ENCODE measurements at places on chromosomes 4 and X.

- DNase-seq = no peak
These were observed 34.5 kb downstream of the ABCE1 start for GRCh38 chr4:145132511-145133098.

DNA sequence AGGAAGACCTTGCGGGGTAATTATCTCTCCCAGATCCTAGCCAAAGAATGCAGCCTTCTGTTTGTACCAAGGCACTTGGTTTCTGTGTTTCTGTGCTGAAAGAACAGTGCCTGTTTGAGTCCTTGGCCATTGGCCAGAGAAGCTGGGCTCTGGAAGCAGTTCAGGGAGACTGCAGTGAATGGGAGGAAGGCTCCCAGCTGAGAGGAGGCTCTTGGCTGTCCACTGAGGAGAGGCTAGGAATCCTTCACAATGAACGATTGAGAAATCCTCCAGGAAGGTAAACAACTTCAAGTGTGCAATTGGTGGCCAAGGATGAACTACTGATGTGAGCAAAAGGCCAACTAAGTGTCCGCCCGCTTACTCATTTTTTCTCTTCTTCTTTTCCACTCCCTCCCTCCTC lies 61.3 kb downstream of the HS3ST1 start:
- no peak for DNase-seq

GRCh38 chr4:139333046-139333445 lies 30.8 kb upstream of the NDUFC1 start:
- DNase-seq = no peak

- DNase-seq = no peak
These were observed 15.6 kb downstream of the ALPK1 start for GRCh38 chr4:112312610-112313239.

DNA sequence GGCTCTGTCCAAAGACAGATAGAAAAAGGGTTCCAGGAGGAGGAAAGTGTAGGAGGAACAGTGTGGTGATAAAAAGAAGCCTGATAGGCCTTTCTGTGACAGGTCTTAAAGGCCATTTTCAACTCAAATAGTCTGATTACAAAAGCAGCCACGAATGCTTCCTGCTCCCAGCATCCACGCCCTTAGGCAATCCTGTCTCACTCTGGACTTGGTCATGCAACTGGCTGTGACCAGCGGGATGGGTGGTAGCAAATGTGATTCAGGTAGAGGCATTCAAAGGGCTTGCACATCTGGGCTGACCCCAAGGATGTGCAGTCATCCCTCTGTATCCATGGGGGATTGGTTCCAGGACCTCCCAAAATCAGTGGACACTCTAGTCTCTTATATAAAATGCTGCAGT lies 14.4 kb upstream of the SEPSECS start:
- DNase-seq = no peak

- DNase-seq = no peak
These were observed 49.3 kb downstream of the APELA start for GRCh38 chr4:164926301-164926700.

DNA sequence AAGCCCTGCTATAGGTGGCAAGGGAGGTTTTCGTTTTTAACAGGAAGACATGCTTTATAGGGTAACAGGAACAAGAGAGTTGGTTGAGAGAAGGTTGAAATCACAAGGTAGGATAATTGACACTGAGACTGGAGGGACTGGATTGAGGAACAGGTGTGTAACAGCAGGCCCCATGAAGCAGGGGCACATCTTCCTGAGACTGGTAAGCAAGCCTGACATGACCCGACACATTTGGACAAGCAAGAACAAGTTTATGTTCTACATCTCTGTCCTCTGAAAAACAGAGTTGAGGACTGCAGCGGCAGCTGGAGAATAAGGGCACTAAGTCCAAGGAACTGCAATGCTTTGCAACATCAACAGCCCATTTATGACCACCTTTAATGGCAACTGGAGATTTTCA lies 5.2 kb downstream of the RPS4X start:
- DNase-seq = no peak

DNA sequence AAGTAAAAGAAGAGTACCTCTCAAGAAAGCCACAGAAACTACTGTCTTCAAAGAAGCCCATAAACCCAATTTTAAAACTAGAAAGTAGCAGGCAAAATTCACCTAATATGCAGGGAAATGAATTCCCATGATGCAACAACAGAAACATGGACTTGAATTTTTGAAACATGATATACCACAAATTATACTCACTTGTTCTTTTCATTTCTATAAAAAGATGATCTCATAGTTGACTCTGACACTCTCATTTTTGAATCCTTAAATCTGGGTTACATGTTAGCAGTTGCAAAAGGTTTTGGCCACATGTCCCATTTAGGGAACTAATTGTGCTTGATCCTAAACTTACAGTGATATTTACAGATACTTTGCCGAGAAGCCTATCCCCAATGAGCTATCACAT lies 1130.8 kb downstream of the FAT4 start:
- no peak for DNase-seq

GRCh38 chr4:72323227-72323626 lies 245.8 kb downstream of the ADAMTS3 start:
- no peak for DNase-seq

DNA sequence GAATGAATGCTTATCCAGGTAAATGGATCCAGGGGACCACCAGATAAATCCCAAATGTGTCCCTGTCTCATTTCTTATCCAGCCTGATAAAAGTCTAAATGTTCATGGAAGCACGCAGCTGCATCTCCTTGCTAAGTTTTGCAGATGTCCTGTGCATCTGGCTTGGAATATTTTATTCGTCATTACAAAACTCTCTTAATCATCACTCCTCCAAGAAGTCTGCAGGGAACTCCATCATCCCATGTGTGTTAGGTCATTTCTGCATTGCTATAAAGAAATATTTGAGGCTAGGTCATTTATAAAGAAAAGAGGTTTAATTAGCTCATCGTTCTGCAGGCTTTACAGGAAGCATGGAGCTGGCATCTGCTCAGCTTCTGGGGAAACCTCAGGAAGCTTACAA lies 297.2 kb downstream of the HS3ST1 start:
- no peak for DNase-seq

DNA sequence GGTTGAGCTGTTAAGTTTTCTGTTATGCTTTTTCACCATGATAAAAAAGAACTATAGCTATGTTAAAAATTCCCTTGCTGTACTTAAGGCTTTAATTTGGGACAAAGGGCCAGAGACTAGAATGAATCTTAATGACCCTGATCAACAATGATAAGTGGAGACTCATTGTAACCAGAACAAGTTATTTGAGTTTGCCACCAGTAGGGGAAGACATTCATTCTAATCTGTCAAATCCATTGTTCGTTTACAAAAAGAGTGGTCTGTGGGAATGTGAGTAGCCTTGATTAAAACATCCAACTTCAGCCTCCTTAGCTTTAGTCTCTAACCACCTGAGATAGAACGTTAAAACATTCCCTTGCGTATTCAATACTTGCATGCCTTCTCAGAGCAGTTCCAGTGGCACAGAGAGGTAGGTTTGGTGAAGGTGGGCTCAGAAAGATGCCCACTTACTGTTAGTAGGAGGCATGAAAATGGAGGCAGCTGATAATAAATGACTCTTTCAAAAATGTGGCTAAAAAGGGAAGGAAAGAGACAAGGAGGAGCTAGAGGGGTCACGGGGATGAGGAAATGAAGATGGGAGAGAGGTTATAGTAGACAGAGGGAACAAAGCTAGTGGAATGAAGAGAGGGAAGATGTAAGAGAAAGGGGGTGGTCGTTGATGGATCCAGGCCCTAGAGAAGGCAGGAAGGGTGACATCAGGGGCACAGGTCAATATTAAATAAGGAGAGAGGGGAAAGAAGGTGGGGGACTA lies 66.2 kb downstream of the EGF start:
- no peak for DNase-seq

GRCh38 chr4:24137671-24138601 lies 248.1 kb upstream of the PPARGC1A start:
- DNase-seq = peak; percentile 13

GRCh38 chr4:41189666-41190065 lies 24.7 kb downstream of the APBB2 start:
- no peak for DNase-seq

DNA sequence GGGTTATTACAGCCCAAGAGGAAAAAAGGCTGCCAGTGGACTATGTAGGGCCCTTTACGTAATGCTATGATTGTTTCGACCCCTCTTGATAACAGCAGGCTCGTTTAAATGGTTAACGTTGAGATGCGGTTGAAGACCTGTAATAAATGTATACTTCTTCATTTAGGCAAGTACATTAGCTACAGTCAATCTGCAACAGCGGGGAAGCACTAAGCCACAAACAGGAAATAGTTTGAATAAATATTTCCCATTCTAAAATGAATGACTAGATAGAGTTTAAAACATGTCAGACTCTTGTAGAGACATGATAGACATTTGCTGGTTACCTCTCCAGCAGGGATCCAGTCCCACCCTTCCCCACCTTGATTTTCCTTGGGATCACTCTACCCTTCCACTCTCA lies 38.1 kb upstream of the STIM2 start:
- no peak for DNase-seq

DNA sequence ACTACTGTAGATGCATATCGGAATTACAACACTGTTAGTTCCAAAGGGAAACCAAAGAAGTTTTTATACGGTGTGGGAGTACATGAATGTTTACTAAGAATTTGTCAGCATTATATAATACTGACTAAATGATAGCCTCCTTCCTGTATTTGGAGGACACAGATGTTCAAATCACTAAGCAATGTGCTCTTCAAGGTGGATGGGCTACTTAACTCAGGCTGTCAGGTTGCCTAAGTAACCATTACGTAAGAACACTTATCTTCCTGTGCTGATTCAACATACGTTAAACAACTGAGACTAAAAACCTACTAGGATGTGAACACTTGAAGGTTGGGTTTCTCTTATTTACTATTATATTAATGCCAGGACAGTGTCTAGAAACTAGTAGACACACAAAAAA lies 81.9 kb upstream of the HPGD start:
- no peak for DNase-seq

- DNase-seq = no peak
These were observed 78.7 kb downstream of the RBM47 start for GRCh38 chr4:40550948-40551462.

DNA sequence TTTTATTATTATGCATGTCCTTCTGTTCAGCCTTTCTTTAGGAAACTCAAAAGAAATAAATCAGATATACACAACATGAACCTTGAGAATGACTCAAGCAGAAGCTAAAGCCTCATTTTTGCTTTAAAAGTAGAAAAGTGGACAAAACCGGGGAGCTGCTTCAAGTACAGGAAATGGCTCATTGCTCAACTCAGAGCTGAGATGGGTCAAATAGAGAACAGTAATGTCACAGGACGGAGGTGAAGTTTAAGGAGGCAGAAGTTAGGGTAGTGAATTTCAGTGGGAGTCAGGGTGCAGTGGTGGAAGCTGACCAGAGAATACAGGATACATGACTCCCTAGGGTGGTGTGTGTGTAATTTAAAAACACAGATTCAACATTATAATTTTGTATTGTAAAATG lies 22.2 kb downstream of the PHKA2 start:
- DNase-seq = no peak

GRCh38 chrX:3461397-3462165 lies 115.1 kb upstream of the MXRA5 start:
- DNase-seq = no peak

- DNase-seq = no peak
These were observed 29.2 kb downstream of the MSX1 start for GRCh38 chr4:4888695-4889094.

- DNase-seq = no peak
These were observed 7.3 kb upstream of the TMEM185A start for GRCh38 chrX:149638860-149639259.

DNA sequence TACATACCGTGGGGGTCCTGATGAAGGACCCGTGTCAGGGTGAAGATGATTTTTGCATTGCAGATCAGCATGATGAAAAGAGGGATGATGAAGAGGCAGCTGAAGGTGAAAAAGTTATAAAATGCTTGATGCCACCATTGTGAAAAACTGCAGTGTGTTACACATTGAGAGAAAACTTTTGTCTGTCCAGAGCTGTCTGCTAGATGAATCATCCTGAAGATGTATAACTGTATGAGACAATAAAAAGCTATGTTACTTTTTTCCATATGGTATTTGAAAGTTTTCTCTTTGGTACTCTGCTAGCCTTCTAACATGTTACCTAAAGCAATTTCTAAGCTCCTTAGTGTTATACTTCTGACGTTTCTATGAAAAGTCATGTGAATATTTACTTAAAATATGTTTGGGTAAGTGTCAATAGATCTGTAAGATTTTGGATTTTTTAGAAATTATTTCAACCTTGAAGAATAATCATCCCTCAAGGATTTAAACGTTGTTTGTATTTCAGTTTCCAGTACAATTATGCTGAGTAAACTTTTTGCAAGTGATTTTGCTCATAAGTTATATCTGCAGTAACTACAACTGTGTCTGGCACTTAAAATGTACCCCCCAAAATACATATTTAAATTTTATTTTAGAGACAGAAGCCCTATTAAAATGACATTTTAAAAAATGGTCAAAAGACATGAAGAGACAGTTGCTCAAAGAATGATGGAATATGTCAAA lies 9.5 kb downstream of the GNRHR start:
- no peak for DNase-seq

DNA sequence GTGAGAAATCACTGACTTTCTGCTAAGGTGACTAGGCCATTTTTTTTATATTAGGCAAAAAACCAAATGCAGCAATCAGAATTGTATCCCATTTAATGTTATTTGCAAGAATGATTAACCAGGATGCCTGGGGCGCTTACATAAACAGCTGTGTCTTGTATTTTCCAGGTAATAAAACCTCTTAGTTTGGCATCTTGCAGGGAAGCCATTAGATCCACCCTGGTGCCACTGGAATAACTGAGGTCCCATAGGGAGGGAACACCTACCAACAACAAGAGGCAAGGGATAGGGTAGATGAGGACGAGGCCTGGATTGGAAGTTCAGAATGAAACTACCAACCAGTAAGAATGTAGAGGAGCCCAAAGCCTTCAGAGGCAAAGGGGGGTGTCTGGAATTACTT lies 288.3 kb downstream of the ARHGAP24 start:
- no peak for DNase-seq

DNA sequence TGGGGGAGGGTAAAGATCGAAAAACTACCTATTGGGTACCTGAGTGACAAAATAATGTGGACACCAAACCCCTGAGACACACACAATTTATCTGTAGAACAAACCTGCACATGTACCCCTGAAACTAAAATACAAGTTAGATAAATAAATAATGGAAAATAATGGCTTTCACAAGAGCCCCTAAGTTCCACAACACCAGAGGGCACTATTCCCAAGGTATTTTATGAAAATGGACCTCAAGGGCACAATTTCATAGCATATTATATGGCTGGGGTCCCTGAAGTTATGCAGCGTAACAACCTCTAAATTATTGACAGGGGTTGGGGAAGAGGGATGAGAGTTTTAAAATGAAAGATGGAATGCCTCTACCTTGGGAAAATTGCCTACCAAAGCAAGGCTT lies 81.3 kb upstream of the TMEM33 start:
- DNase-seq = no peak

DNA sequence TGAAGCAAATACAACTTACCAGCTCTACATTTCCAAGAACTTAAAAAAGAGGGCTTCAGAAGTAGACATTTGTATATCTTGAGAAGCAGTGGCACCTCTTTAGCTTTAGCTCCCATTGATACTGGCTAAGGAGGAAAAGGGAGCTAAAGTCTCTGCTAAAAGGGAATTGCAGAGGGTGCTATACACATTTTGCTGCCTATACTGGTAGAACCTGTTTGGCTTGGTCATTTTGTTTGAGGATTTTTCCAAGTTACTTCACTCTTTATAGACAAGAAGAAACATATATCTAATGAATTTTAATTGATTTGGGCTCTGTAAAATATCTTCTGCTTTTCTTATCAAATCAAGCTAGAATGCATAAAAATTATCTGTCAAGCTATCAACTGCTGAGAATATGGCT lies 11.8 kb downstream of the PAPSS1 start:
- no peak for DNase-seq

GRCh38 chrX:71195964-71196649 lies 26.9 kb upstream of the GJB1 start:
- DNase-seq = no peak

All from SK-N-DZ (cell line).